Smooth muscle cell of the umbilical artery (primary cell): ENCODE measurements at places on chromosomes 13 and 19. TPM values are rescaled to one million over a fixed set of nuclear protein-coding genes. Genes with fewer than 3 reads are reported as not detected.

Gene MBD3L3
- total RNA-seq = not detected in 2 replicates

Gene AZU1
- not detected in 2 replicates for total RNA-seq

Gene DHX34
- 8.9 and 17.3 TPM in 2 replicates for total RNA-seq

Gene ZNF296
- total RNA-seq = 0.32 TPM in 1 of 2 replicates, not detected in the other

Gene RFPL4AL1
- not detected in 2 replicates for total RNA-seq

Gene SERP2
- total RNA-seq = 1.4 and 2.4 TPM in 2 replicates

Gene ZNF99
- total RNA-seq = not detected in 2 replicates

Gene MRI1
- 25.8 and 52.6 TPM in 2 replicates for total RNA-seq

Gene ICAM5
- 11.0 and 20.3 TPM in 2 replicates for total RNA-seq

Gene CBY2
- total RNA-seq = not detected in 2 replicates

Gene MAB21L1
- total RNA-seq = 0.05 and 0.59 TPM in 2 replicates

Gene FCGBP
- total RNA-seq = 1.2 and 2.2 TPM in 2 replicates

Gene NKG7
- total RNA-seq = not detected in 2 replicates

Gene COX6B1
- 228 and 480 TPM in 2 replicates for total RNA-seq

Gene OR10H1
- not detected in 2 replicates for total RNA-seq

Gene GPR18
- total RNA-seq = not detected in 2 replicates

Gene SULT2A1
- not detected in 2 replicates for total RNA-seq

Gene C19orf18
- total RNA-seq = not detected in 2 replicates

Gene NXNL1
- total RNA-seq = not detected in 2 replicates

Gene OR7A10
- not detected in 2 replicates for total RNA-seq

Gene PNMA8C
- 0.09 and 0.30 TPM in 2 replicates for total RNA-seq

Gene DENND1C
- total RNA-seq = not detected in 2 replicates

Gene CLIP3
- total RNA-seq = 14.3 and 22.8 TPM in 2 replicates

Gene CEACAM6
- not detected in 2 replicates for total RNA-seq

Gene SIAH3
- total RNA-seq = not detected in 2 replicates

Gene CCL25
- not detected in 2 replicates for total RNA-seq

Gene DACT3
- total RNA-seq = 2.2 and 5.0 TPM in 2 replicates

Gene MEIS3
- 46.6 and 51.7 TPM in 2 replicates for total RNA-seq

Gene LILRA2
- not detected in 2 replicates for total RNA-seq

Gene NUDT15
- 15.7 and 20.9 TPM in 2 replicates for total RNA-seq

Gene PEAK3
- total RNA-seq = not detected in 2 replicates

Gene DIAPH3
- 2.4 and 14.2 TPM in 2 replicates for total RNA-seq

Gene CLPTM1
- 51.7 and 56.2 TPM in 2 replicates for total RNA-seq

Gene SLC15A1
- total RNA-seq = not detected in 2 replicates

Gene FZR1
- total RNA-seq = 29.7 and 51.3 TPM in 2 replicates

Gene CALR3
- 0.09 TPM in 1 of 2 replicates, not detected in the other for total RNA-seq

Gene ACTMAP
- 0.59 and 1.9 TPM in 2 replicates for total RNA-seq

Gene ELSPBP1
- total RNA-seq = not detected in 2 replicates

Gene ZNF493
- total RNA-seq = 14.9 and 18.1 TPM in 2 replicates

Gene PPP5C
- 35.3 and 57.0 TPM in 2 replicates for total RNA-seq

Gene SIX5
- 7.6 and 10.1 TPM in 2 replicates for total RNA-seq

Gene FAM83E
- total RNA-seq = 0.30 and 0.88 TPM in 2 replicates
